ENCODE measurements at places on chromosomes 1 and 21.

GRCh38 chr1:39671793-39672550 lies at the start of gene NT5C1A:
TSS of gene NT5C1A (minus strand) at chr1:39672107. CDS start at chr1:39672038, 69 bp downstream.
- no peak for DNase-seq

DNA sequence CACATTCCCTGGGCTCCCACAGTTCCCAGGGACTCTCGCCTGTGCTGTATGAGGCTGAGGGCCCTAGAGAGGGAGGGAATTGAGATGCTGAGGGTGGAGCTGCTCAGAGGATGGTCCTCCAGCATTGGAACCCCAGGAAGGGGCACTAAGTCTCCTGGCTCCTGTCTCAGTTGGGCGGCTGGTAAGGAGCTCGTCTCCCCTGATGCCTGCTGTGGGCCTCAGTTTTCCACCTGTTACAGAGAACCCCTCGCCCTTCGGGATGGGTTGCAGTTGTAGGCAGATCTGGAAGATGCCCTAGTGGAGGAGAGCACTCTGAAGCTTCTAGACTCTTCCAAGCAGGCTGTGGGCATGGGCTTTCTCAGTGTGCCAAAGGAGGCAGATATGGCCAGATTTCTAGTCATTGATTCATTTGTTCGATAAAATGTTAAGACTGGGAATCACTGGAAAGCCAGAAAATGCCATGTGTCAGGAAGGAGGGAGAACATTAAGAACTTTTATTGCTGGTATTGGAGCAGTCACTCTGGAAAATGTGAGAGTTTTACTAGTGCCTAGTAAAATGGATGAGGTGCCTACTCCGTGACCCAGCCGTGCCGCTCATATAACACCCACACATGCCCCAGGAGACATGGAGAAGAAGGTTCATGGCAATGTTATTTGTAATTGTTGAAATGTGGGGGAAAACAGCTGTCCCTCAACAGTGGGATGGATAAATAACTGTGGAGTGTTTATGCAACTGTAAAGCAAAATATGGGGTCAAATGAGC lies 828 bp upstream of the MYBPH start:
- DNase-seq: no peak

DNA sequence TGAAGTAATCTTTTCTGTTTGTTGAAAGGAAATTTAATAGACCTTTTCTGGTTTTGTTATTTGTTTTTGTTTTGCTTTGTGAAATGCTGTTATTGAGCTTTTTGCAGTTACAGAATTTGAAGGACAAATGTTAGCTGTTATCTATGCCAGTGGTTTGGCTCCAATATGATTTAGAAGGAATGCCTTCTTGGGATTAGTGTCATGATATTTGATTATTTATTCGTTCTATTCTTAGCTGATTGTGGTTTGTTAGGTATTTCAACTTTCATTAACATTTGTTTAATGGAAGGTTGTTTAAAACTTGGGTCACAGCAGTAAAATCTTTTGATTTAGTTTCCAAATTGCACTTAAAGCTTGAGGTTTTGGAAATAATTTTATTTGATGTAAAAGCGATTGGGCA lies 33.5 kb downstream of the ADGRL2 start:
- DNase-seq: no peak

GRCh38 chr21:28272272-28272992 lies 720.2 kb downstream of the LTN1 start:
- no peak for DNase-seq

DNA sequence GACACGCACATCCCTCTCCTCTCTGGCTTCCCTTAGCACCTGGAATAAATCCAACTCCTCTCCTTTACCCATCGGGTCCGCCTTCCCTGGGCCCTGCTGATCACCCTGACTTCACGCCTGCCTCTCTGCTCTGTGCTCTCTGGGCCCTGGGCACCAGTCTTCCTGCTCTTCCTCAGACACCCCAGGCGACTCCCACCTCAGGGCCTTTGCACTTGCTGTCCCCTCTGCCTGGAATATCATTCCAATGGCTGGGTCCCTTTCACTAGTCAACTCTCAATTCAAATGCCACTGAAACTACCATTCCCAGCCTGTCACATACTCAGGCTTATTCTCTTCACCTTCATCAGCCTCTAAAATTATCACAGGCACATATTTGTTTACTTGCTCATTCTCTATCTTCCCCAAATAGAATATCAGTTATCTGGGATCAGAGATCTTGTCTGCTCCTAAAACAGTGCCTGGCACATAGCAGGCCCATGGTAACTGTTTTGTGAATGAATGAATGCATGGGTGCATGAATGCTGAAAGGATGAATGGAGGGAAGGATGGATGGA lies 27.2 kb upstream of the SELENON start:
- no peak for DNase-seq

DNA sequence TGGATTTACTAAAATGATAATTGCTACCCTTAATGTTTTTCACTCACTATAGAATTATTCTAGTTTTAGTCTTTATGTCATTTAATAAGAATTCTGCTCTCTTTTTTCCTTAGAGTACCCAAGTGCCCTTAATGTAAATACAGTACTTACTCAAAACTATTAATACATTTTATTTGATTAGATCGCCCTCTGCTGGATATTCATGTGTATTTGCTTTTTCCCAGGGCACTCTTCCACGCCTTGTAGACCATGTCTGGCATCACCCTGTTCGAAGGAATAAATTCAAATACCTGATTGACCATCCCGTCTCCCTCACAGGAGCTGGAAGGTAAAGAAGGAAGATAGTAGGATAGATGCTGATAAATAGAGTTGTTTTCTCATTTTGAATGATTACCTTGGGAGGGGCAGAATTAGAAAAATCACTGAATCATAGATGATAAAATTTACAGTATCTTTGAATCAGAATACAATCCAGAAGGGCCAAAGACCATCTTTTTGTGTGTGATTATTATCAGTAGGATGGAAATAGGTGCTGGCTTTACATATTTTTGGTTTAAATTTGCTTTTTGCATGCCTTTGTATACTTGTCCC lies 4.1 kb downstream of the AXDND1 start:
- DNase-seq: peak; percentile 65

DNA sequence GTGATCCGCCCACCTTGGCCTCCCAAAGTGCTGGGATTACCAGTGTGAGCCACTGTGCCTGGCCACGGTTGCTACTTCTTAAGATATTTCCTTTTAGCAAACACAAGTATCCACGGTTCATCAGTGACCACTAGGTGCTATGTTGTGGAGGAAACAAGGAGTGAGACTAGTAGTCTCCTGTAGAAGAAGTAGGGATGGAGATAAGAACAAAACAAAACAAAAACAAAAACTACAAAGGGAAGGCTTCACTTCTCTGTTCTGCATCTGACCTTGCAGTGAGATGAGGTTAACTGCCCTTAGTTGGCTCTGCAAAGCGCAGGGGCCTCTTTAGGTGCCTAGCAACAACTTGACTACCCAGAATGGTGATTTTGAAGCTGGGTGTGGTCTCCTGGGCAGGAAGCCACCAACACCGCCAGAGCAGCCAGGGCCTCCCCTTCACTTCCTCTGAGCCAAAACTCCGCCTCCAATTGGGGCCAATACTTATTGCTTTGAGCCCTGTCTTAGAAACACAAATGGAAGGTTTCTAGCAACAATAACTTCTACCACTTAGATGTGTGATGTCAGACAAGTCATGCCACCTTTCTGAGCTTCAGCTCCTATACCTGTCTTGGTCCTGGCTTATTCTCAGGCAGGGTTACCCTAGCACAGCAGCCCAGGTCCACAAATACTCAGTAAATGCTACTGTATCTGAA lies 12.8 kb upstream of the CDC42 start:
- DNase-seq: peak; percentile 53

- no peak for DNase-seq
These were observed 61.3 kb downstream of the FAF1 start for GRCh38 chr1:50898773-50899172.

GRCh38 chr1:158586942-158587341 lies 7.2 kb upstream of the OR10X1 start:
- no peak for DNase-seq

DNA sequence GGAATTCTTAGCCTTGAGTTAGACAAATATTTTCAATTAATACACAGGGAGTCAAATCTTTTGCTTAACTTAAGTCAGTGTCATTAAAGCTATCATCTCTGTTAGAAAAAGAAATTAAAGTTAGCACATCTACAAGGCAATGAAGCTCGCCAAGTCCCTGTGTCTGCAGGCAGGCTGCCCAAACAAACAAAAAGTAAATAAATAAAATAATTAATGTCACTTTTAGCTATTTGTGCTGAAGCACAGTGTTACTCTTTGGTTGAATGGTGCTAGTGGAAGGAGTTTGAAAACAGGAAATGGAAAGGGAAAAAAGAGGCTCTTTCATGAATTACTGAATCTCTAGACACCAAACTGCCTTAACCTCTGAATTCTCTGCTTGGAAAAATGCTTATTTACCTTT lies 37.1 kb upstream of the COL11A1 start:
- DNase-seq: no peak

GRCh38 chr1:196427976-196428734 lies 180.1 kb downstream of the KCNT2 start:
- DNase-seq: no peak

DNA sequence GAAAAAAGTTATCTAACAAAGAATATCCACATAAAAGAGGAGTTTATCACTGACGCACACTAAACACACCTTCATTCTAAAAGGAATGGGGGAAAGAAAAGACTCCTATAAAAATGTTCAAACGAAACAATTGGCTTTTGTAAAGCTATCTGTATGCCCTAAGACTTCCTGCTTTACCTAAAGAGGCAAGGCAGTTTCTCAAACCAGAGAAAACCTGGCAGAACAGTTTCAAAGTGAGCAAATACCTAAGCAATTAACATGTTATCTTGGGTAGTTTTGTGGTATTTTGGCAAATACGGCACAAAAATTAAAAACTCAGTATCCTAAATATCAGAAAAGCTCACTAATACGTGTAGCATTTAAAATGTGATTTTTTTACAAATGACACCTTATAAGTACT lies 1.9 kb downstream of the PUM1 start:
- no peak for DNase-seq

- DNase-seq: no peak
These were observed 48.5 kb upstream of the ACOT11 start for GRCh38 chr1:54499360-54500106.

DNA sequence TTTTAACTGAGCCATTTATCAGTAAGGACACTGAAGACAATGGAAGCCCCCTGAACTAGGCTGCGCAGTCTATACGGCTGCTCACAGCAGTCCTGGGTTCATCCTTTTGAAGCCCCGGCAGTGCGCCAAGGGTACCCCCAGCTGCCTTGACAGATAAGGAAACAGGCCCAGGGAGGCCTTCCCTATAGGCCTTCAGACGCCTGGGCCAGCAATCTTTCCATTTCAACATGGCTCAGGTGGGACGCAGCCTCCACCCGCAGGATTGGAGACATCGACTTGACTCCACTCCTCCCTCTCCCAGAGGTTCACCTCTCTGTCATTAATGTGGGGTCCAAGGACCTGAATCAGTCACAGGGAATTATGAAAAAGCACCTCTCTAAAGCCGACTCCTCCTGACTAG lies 2.8 kb upstream of the LYPD8 start:
- no peak for DNase-seq

- no peak for DNase-seq
These were observed 49.6 kb upstream of the KRTAP19-8 start for GRCh38 chr21:31087639-31088473.

DNA sequence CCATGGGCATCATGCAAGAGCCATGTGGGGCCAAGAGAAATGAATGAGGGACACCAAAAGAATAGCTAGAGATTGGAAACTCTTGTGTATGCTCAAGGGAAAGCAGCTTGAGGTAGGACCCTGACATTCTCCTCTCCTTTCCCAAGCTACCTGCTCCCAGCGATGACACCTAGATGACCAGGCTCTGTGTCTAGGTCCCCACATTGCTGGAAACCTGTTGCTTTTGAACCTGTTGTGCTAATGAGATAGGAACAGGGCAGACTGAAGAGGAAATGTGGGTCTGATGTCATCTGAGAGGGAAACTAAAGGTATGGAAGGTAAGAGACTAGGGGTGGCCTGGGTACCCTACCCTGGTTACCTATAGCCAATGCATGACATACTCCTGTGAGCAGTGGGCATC lies 1.8 kb downstream of the FMOD start:
- DNase-seq: no peak

DNA sequence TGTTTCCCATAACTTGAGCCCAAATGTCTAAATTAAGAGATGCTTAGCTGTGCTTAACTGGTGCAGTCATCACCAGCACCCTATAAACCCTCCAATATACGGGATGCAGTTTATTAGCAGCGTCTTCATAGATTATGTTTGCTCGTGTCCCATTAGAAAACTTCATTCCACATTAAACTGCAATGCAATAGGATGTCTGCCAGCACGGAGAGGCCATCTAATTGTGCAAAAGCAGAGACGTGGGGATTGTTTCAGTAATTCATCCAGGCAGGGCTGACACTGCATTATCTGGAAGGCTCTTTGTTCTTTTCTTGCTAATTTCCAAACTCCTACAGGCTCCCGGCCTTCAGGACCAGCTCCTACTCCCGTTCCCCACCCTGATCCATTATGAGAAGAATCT lies 89.5 kb downstream of the CSMD2 start:
- DNase-seq: no peak

DNA sequence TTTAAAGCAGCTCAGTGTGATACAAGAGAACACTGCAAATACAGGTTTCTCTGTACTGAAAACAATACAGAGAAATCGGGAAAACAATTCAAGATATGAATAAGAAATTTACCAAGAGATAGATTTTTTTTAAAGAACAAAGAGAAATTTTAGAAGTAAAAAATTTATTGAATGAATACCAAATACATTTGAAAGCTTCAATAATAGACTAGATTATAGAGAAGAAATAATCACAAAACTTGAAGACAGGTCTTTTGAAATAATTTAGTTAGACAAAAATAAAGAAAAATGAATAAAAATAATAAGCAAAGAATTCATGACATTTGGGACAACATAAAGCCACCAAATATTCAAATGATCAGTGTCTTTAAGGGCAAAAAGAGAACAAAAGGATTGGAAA lies 13.6 kb upstream of the FMO4 start:
- DNase-seq: no peak

- DNase-seq: no peak
These were observed 354.3 kb downstream of the SRGAP2C start for GRCh38 chr1:121538943-121539575.

DNA sequence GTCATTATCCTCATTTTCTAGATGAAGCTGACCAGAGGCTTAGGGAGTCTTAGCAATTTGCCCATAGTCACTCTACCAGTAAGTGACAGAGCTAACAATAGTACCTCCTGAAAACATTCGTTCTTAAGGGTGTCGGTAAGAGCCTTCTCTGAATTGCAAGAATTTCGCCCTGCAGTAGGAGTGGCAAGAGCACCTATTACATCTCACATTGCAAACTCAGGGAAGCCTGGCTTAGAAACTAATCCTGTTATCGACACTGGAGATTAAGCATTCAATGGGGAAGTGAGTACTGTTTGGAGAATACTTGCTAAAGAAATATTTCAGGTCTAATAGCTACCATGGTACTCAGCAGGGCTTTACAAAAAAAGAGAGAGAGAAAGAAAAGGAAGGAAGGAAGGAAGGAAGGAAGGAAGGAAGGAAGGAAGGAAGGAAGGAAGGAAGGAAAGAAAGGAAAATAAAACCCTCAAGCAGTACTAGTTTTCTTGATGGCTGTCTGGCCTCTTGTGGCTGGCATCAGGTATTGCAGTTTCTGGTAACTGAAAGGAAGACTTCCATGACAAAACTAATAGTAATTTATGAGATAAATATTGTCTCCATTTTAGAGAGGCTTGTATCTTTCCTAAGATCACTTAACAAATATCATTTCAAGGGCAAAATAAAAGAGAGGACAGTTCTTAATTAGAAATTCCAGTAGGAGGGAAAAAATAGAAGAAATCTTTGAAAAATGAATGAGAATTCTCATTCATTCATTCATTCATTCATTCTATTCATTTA lies 10.4 kb downstream of the C1orf226 start:
- peak; percentile 21 for DNase-seq

Data from PC-9 (cell line).